ENCODE measurements at places on chromosomes 5 and 9.

- no peak for DNase-seq
Measured at GRCh38 chr5:170075696-170076095, 30.0 kb upstream of the FOXI1 start.

- DNase-seq, result no peak
Measured at GRCh38 chr5:155827949-155828348, 499.0 kb upstream of the SGCD start.

- DNase-seq, result no peak
Measured at GRCh38 chr5:161302559-161302958, 244.0 kb downstream of the GABRB2 start.

DNA sequence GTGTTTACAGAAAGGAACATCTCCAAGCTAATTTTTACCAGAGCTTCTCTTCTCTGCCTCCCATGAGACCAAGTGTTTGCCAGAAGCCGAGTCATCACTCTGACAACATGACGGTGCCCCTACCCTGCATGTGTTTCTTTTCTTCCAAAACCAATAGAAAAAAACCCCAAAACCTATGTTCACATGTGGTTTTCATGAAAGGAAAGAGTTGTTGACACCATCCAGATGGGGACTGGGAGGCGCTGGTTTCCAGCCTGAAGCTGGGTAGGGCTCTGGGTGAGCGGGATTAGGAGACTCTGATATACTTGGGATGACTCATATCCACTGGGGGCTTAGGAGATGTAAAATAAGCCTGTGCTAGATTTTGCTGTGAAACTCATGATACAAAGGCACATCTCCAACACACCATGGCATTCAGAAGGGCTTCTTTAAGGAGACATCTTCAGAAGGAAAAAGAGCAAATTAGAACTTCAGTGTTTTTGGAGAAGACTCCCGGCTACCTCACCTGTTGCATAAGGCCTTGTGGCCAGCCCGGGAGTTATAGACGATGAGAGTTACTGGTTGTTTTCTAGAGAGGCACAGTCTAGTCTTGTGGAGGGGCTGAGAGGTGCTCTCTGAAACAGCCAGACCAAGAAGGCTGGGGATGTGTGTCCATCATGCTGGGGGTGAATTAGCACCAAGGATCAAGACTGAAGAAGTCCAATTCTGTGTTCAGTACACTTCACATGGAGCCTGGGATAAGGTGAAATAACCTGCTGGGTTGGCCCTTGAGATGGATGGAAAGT lies 108.9 kb upstream of the LHFPL2 start:
- peak; percentile 61 for DNase-seq

DNA sequence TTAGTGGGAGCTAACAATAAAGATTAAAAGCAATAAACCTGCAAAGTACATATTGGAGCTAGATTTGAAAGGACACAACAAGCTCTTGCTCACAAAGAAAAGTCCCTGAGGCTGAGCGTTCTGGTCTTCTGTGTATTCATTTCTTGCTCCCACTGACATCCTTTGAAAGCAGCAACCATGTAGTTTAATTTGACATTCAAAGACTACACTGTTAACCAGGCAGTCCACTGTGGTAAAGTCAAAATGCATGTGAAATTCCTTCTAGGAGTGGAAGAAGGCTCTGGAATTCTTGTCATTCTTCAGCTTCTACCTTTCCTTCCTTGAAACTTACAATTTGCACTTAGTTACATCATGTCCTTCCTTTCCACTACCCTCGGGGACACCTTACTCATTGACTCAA lies 480.7 kb downstream of the CSNK1G3 start:
- DNase-seq, result no peak

DNA sequence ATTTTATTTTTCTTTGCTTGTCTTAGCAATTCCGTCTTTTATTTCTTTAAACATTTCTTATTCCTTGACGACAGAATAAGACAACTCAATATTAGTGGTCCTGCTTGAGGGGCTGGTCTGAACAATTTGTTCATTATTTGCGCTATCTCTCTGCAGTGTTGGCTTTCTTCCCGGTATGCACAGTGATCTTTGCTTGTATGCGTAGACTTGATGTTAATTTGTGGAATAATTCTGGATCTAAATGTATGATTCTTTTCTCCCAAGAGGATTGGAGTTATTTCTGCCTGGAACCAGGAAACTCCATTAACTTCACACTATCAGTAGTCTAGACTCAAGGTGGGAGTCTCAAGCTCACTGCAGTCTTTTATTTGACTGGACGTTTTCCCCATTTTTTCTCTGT lies 80.4 kb downstream of the KDM4C start:
- DNase-seq, result no peak

DNA sequence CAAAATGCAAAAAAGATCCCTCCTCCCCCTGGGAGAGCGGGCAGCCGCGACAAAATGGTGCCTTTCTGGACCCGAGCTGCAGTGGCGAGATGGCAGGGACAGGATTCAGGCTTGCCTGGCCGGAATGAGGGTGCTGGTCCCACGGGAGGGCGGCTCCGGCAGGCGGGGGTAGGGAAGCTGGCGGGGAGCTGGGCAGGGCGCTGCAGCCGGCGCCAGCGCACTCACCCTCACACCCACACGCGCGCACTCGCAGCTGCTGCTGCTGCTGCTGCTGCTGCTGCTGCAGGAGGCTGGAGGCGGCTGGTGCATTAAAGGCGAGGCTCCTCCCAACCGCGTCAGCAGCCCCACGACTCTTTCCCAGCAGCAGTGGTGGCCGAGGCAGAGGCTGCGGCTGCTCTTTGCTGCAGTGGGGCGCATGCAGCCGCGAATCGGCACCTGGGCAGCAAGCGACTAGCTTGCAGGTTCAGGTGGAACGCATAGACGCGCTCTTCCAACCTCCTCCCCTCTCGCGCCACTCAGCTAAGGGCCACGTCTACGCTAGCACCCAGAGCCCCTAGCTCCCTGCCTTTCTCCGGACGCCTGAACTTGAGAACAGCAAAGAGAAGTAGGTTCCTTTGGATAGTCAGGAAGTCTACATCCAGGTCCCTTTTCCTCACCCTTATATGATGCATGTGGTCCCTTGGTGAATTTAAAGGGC lies at the start of gene PPP2R2B:
Gene PPP2R2B, minus strand, starts transcription at position 282 of the 697 bp plus-strand sequence.
- no peak for DNase-seq

GRCh38 chr5:84255315-84255714 lies 129.4 kb downstream of the EDIL3 start:
- DNase-seq, result no peak

GRCh38 chr9:73153793-73154227 lies 2.1 kb downstream of the ANXA1 start:
- no peak for DNase-seq

DNA sequence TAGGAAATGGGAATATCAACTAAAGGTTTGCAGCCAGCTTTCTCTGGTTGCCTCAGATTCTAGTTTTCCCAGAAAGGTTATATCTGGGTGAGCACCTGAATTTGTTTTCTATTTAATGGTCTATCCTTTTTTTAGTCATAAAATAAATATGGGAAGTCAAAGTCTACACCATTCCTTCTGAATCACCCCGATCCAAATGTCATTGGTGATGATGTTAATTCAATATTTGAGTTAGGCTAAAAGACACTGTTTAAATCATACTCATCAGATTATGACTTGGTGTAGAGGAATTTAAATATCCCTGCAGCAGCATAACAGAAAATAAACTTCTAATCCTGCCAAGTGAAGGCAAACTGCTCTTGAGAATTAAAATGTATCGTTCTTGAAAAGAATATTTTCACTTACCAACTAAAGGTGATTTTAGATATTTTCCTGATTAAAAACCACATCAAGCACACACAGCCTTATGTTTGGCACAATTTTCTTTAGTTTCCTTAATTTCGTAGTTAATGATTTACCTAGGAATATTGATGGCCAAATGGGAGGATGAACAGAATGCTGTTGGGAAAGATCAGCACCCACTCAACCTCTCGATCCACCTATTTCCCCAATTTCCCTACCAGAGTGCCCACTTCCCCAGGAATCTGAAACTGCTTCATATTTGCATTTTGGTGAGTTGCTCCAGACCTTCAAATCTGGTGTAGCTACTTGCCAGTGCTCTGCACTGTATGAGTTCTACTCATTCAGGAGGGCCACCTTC lies 103.1 kb upstream of the TSLP start:
- DNase-seq, result no peak

GRCh38 chr5:120550358-120550757 lies 86.3 kb downstream of the PRR16 start:
- no peak for DNase-seq

DNA sequence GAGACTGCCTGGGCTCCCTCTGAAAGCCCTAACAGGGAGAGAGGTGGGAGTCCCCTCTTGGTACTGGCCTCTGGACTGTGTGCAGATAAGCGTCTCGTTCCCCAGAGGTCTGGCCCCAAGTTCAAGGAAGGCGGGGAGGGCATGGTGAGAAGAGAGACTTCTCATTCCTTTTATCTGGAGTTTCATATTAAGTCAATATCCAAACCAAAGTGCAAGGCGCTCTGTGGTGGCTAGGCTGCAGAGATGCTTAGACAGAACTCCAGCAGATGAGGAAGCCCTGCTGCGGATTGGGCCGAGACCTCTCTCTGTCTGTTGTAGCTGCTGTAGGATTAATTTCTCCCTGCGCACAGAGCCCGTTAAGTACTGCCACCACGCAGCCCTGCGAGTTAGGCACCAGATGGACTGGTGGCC lies 16.0 kb downstream of the MVB12B start:
- no peak for DNase-seq

DNA sequence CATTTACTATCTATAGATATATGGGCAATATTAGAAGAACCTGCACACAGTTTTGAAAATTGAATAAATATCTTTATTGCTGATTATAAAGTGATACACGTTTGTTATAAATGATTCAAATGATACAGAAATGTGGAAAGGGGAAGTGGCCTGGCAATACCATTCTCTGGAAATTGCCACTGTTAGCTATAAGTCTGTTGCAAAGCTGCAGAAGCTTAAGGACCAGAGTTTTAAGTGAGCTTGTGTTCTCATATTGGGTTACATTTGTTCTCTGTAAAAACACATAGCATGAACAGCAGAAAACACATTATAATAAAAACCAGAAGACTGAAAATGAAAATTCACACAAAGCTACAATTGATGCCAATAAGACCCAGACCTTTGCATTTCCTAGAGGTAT lies 59.6 kb downstream of the RASGRF2 start:
- no peak for DNase-seq

DNA sequence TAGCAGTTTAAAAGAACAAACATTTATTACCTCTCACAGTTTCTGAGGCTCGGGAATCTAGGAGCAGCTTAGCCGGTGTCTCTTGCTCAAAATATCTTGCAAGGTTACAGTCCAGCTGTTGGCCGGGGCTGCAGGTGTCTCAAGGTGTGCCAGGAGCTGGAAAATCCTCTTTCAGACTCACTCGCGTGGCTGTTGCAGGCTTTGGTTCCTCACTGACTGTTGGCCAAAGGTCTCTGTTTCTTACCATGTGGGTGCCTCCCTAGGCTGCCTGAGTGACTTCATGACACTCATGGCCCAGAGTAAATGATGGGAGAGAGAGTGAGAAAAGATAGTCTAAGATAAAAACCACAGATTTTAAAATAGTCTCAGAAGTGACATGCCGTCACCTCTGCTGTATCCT lies 43.8 kb downstream of the AOPEP start:
- DNase-seq, result no peak

DNA sequence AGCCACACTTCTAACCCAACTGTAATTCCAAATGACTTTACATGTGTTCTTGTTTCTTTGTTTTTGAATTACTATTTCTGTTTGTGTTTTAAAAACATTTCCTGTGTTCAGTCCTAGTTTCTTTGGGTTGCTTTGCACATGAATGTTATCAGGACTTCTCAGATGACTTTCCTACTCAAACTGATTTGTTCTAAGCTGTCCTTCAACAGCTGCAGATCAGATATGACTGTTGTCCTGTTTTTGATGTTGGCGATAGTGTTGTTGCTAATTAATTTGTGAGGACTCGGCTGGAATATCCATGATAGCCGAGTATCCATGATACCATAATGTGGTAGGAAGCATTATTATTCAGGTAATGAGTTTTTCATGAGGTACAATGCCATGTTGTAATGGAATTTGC lies 98.6 kb downstream of the CHSY3 start:
- DNase-seq, result no peak

DNA sequence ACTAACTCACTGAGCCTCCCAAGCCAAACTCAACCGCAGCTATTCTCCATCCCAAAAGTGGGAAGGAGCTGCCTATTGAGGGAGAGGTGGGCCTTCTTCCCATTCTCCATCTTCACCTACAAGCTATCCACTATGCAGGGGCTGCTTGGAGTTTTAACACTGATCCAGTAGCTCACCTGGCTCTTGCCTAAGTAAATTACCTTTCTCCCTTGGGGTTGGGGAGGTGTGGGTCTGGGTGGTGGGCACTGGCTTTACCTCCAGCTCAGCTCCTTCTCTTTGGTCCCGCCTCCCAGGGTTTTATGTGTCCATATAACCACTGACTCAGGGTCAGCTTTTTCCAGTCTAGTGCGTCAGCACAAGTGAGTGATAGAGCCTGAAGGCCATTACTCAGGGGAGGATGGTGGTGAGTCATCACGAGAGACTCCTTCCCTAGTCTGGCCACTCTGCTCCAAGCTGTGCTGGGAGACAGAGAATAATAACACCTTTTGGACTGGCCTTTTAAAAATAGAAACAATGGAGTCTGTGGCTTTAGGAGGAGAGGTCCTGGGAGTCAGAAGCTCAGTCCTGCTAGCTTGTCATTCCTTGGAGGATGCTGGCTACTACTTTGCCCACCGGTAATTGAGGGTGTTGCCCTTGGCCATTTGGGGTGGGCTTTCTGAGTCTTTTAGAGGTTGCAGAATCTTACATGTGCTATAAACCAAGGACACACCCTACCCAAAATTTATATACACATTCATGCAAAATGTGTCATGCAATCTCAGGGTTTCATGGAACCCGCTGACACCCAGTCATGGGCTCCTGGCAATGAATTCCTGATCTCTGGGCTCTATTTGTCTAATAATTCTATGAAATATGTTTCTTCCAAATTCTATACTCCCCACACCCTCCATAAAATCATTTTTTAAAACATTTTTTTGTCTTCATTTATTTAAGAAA lies 35.6 kb upstream of the ATP6V1G1 start:
- DNase-seq, result peak; percentile 85

- no peak for DNase-seq
Measured at GRCh38 chr5:81409361-81409760, 15.4 kb upstream of the ACOT12 start.
